NCI-H460 (cell line): ENCODE measurements at places on chromosomes 16 and 17. TPM values are rescaled to one million over a fixed set of nuclear protein-coding genes. Genes with fewer than 3 reads are reported as not detected.

DNA sequence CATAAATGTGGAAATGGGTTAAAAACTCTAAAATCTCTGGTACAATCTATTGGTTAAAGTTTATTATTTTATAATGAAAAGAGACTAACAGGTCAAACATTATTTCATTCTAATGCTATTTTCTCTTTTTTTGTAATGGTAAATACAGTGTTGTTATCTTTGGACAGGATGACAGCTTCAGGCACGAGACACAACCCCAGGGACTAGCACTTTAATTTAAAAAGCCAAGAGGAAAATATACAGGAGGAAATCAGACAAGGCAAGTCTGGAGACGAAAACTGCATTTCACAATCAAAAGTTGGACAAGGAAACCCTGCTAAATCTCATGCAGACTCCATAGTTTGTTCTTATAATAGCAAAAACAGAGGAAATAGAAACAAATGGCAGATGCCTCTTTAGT is 589.1 kb upstream of the CDH8 start:
- no peak for DNase-seq

DNA sequence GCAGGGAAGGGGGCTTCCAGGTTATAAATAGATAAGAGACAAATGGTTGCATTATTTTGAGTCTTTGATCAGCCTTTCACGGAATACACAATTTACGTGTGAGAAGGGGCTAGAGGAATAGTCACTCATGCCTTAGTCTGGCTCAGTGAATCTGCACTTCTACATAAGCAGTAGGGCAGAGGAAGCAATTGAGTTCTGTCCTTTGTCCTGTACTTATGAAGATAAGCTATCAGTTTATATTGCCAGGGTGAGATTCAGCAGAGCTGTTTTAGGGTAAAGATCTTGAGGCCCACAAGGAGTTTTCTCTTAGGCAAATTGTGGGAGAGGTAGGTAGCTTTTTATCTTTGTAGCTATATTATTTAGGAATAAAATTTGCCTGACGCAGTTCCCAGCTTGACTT is 33.3 kb downstream of the TOM1L1 start:
- no peak for DNase-seq

- peak; percentile 9 for DNase-seq
Measured at GRCh38 chr16:12573730-12574383, 229.8 kb downstream of the CPPED1 start.

GRCh38 chr16:29645694-29646187 is 17.3 kb upstream of the SPN start:
- no peak for DNase-seq

DNA sequence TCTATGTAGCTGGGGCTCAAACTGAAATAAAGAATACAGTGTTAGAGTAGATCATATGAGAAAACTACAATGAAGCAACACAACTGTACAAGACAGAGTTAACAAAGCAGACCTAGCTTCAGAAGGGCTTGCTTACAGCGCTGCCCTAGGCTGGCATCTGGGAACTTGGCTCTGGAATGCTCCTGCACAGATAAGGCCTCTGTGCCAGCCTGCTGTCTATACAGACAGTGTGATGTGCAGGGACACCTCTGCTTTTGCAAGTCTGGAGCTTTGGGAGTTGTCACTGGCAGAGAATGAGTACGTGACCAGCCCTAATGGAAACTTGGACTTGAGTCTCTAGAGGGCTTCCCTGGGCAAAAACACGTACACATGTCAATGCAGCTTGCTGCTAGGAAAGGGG is 32.1 kb upstream of the SLC38A8 start:
- DNase-seq: no peak

- DNase-seq: no peak
Measured at GRCh38 chr16:61836804-61837393, 199.3 kb downstream of the CDH8 start.

- peak; percentile 58 for DNase-seq
Measured at GRCh38 chr17:42312285-42313130, 24.2 kb downstream of the STAT5A start.

DNA sequence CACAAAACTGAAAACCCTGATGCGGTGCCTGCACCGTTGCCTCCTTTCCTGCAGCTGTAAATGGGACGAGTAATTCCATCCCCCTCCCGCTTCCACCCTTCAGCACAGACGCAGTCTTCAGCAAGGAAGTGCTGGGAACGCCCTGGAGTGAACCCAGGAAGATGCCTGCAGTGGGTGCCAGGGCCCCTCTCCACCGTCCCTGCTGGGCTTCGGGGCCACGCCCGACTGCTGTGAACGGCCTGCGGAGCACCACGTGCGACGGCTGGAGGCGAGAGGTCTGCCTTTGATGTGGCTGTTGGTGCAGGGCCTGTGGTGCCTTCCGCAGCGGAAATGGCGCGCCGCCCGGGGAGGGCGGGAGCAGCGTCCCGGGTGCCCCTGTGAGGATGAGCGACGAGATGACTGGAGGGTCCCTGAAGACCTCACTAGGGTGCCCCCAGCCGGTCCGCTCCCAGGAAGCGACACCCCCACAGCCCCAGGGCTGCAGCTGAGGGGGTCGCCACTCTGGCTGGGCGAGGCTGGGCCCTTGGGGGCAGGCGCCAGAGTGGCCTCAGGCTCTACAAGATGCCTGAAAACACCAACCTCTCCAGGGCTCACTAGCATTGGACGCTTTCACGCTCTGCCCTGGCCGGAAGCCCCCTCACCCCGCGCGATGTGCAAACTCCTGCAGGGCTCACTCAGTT is 749 bp upstream of the MC1R start:
- DNase-seq: peak; percentile 85

- no peak for DNase-seq
Measured at GRCh38 chr16:27314161-27314723, 468 bp downstream of the IL4R start.

DNA sequence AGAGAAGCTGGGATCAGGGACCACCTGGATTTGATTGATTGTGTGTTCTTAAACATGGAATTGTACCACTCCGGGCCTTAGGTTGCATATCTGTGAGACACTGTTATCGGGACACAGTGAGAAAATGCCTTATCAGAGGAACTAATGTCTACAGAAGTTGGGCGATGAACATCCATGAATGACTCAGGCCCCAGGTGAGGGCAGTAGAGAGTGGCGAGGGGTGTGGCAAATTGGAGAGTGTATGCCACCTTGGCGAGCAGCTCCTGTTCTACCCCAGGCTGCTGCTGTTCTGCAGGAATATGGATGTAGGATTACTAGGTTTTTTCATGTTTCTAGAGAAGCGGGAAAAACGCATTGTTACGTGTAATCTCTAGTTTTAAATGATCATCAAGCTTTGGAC is 38.8 kb downstream of the CLEC16A start:
- DNase-seq: no peak

- DNase-seq: no peak
Measured at GRCh38 chr17:78572239-78573205, 4.7 kb downstream of the DNAH17 start.

DNA sequence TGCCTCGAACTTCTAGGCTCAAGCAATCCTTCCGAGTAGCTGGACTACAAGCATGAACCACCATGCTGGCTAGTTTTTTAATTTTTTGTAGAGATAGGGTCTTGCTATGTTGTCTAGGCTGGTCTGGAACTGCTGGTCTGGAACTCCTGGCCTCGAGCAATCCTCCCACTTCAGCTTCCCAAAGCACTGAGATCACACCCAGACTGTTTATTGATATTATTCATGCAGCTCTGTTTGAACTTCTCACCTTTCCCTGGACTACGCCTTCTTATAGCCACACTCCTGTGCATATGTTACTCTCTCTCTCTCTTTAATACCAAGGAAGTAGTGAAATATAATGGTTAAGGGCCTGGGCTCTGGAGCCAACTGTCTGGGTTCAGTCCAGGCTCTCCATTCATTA is 4.6 kb downstream of the COG7 start:
- peak; percentile 47 for DNase-seq

DNA sequence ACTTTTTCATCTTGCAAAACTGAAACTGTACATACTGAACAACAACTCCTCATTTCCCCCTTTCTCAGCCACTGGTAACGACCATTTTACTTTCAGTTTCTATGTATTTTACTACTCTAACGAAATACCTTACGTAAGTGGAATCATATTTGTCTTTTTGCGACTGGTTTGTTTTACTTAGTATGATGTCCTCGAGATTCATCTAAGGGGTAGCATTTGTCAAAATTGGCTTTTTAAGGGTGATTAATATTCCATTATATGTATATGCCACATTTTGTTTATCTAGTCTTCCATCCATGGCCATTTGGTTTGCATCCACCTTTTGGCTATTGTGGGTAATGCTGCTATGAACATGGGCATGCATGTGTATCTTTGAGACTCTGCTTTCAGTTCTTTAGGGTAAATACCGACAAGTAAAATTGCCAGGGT is 10.4 kb downstream of the KPNB1 start:
- DNase-seq: no peak

DNA sequence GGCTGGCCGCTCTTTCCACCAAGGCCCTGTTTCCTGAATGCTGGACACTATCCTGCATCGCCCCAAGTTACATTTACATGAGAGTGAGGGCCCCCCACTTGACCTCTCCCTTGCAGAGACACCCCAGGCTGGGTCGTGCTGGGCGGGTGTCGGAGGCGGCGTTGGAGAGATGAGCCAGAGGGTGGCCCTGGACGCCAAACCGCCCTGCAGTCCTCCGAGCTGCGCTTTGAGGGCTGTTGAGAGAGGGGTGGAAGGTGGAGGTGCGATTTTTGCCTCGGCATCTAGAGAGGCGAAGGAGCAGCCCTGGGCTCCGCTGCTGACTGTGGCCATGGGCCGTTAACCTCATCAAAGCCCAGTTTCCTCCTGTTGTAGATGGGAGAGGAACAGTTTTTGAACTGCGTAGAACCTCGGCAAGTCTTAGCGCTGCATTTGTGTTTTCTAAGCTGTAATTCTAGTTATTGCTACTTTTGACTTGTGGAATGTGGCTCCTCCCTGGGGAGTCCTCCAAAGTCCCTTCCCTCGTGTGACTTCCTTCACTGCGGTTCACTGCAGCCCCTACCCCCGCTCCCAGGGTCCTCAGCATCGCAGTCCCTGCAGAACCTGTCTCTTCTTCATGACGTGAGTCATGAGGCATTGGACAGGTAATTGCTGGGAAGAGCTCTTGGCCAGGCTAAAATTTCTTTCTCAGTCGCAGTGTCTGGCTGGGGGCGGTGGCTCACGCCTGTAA is 986 bp upstream of the ELOB start:
- DNase-seq: no peak

GRCh38 chr17:82389379-82389778 is 17.8 kb downstream of the UTS2R start:
- DNase-seq: no peak

- DNase-seq: no peak
Measured at GRCh38 chr16:85506635-85506911, 106.5 kb upstream of the GSE1 start.

DNA sequence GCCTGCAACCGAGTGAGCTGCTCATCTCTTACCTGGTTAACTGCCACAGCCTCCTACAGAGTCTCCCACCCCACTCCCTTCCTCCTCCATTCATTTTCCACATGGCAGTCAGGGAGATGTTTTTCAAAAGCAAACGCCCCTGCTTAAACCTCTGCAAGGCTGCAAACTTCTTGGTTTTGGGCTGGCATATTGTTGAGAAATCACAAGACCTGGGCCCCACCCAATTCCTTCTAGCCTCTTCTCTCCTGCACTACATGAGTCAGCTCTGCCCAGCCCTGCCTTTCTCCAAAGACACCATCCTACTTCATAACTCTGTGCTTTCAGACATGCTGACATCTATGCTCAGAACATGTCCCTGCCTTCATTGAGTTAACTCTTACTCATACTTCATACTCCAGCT is 136.1 kb downstream of the SPACA3 start:
- no peak for DNase-seq

- DNase-seq: no peak
Measured at GRCh38 chr17:42845918-42846593, 1.7 kb downstream of the AOC2 start.

GRCh38 chr16:1770328-1771187 is 785 bp downstream of the NME3 start:
- peak; percentile 31 for DNase-seq

DNA sequence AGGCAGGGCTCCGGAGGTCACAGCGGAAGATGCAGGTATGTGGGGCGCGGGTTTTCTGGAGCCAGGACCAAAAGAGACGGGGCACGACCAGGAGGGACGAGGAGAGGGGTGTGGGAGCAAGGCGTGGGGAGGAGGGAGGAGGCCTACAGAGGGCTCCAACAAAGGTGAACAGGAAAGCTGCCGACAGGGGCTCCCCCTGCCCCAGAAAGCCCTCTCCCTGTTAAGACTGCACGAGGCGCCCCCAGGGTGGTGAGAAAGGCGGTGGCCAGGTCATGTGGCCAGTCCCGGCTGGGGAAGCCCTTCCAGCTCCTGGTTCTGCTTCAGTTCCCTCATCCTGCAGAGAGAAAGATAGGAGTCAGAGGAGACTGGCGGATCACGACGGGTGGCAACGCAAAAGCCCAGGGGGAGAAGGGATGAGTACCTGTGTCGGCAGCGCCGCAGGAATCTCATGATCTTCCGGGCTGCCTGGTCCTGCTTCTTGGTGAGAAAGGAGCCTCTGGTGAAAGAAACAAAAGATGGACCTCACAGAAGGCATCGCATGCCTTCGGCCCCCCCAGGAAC is 949 bp upstream of the SPAG7 start:
- no peak for DNase-seq

GRCh38 chr16:75311383-75311938 is 60.0 kb upstream of the BCAR1 start:
- DNase-seq: no peak

- no peak for DNase-seq
Measured at GRCh38 chr17:57784226-57784895, 39.3 kb upstream of the CCDC182 start.

PIK3R5 gene
- 0.35 TPM in 2 replicates for total RNA-seq

PITPNC1 gene
- total RNA-seq: 34.5 and 34.8 TPM in 2 replicates

CFAP97D1 gene
- 0.09 TPM in 1 of 2 replicates, not detected in the other for total RNA-seq

SLC13A2 gene
- not detected in 2 replicates for total RNA-seq
